CD4-positive, alpha-beta T cell treated with Interleukin-21 for 1 hour (primary cell): ENCODE measurements at places on chromosomes 12 and 14.
A peak's percentile ranks its signal among the peaks of the same experiment; 100 is the strongest.

DNA sequence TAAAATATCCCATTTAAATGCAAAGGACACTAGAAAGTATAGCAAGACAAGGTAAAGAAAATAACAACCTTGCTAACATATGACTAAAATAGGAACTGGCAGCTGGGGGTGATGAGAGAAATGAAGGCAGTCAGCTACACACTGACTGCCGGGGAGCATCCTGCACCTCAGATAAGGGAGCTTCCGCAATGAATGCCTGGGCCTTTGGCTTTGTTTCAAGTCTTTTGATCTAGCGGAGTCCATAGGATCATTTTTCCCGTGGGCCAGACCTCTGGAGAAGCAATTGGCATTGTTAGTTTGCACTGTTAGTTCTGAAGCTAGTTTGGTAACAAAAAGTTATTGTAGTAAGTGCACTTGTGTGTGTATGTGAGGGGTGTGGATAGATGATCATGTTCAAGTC, 639.9 kb downstream of the DIO2 start:
- DNase-seq: no peak

DNA sequence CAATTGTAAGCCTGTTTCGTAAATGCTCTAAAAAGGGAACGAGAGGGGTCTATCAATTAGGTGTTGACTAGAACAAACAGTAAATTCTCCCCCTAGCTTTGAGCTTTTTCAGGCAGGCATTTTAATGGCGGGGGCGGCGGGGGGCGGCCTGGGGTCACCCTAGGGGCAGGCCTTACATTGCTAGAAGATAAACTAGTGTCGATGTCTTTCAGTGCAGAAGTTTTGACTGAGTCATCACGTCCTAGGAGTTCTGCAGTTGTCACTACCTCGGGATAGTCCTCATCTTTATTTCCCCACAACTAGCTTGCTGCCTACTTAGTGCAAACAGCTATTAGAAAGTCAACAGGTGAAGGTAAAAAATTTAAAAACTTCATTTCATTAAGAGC, 1.6 kb downstream of the ATP6V1D start:
- DNase-seq: no peak

GRCh38 chr12:121144416-121144914, 11.8 kb downstream of the P2RX7 start:
- DNase-seq: no peak

DNA sequence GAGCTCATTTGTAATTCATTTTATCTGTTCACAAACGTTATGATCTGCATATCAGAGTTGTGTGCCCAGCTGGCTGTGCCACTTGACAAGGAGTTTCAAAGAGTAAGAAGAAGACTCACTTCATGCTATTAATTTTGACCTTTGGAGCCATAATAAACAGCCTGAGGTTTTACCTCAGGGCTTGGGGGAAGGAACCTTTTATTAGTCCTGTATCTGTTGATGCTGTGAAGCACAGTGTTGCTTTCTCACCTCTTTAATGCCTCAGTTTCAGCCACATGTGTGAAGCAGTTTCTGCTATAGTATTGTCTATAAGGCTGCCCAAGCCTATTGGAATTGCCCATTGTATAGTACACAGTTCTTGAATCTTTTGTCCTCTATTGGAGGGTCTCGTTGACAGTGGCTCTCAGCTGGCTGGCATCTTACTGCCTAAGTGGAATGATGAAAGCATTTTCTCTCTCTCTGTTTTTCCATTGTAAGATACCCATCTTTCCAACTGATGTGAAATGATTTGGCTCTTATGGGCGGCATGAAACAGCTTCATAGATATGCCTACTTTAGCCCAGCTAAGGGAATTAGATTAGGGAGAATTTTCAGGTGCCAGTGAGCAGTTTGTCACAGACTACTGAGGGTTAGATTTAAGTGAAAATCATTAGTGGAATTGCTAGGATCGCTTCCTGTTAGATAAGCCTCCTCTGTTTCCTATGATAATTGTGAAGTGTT, 34.7 kb downstream of the GPATCH2L start:
- no peak for DNase-seq

DNA sequence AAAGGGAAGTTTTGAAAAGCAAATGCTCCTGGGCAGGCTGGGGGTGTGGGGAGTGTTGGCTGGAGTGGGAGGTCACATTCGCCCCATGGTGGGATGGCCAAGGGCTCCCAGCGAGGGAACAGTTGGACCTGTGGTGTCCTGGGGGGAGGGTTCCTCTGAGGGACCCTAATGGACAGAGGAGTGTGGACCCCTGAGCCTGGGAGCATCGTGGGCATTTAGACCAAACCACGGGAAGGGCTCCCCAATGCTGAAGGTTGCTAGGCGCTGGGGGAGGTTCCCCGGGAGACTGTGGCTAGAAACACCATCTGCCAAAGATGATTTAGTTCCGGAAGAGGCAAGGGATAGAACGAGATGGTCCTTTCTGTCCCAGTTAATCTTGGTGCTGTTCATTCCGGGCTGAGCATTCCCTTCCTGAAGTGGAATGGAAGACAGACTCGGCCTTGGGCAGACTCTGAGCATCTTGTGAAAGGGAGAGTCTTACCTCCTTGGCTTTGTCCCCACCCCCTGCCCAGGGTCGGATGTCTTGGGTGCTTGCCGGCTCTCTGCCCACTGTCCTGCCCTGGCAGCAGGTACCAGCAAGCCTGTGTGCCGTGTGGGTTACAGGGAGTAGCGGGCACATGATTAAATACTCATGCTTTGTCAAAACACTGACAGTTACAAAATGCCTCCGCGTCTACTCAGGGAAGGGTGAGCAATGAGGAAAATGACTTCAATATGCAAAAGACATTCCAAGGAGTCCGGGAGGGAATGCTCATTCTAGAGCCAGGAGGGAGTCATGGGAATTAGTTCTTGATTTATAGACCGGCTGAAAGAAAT, 215.9 kb downstream of the CACNA1C start:
- no peak for DNase-seq

GRCh38 chr14:105420974-105421674, 1.5 kb downstream of the MTA1 start:
- DNase-seq: no peak

- DNase-seq: no peak
Observed at GRCh38 chr14:34643361-34643760, 13.4 kb upstream of the SNX6 start.

DNA sequence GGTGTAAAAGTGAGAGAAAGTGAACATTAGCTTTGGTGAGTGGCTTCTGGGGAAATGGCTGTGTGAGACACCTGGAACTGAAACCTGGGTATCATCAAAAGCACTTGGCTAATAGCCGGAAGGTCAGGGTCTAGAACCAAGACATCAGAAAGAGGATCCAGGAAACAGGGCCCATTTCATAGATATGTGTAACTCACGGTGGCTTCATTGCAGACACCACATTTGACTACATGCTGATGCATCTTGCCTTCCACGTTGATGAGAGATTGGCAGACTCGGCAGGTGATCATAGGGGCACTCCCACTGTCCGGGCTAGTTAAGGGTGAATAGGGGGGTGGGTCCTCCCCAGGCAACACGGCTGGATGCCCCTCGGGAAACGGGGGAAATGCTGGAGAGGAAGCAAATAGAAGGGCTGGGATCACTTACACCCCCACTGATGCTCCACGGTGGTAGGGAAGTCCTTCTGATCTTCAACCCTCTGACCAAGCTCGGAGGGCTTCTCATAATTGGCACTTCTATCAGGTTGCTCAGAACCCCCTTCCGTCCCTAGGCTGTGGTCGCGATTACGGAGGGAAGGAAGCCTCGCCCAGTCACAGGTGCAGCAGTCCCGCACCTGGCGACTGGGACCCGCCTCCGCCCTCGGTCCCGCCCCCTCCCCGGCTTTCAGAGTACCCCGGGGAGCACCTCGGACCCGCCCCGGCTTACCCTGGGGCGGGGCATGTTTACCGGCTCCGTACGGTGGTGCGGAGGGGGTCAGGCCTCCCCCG, 593 bp downstream of the PIP4P1 start:
- peak; percentile 80 for DNase-seq

GRCh38 chr12:40105265-40105514, 691 bp downstream of the SLC2A13 start:
- DNase-seq: no peak

GRCh38 chr12:64997858-64998257, 123.2 kb downstream of the WIF1 start:
- DNase-seq: no peak

- DNase-seq: no peak
Observed at GRCh38 chr14:74670726-74671411, 42.0 kb downstream of the AREL1 start.

DNA sequence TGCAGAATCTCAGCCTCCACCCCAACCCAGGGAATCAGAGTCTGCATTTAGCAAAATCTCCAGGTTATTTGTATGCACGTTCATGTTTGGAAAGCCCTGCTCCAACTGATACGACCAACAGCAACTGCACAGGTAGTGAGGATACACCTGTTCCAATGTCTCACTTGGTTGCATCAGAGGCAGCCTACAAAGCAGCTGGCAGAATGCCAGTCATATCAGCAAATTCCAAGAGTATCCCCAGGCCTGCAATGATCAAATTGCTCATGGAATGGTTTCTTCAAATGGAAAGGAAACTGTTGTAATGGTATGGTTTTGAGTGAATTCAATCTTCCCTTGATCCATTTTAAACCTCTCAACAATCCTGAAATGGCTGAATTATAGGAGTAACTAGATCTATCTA, 75.4 kb downstream of the GRIP1 start:
- no peak for DNase-seq

- no peak for DNase-seq
Observed at GRCh38 chr14:73238941-73239340, 1.6 kb downstream of the PAPLN start.

- no peak for DNase-seq
Observed at GRCh38 chr14:65277580-65278270, 134.8 kb upstream of the FUT8 start.

DNA sequence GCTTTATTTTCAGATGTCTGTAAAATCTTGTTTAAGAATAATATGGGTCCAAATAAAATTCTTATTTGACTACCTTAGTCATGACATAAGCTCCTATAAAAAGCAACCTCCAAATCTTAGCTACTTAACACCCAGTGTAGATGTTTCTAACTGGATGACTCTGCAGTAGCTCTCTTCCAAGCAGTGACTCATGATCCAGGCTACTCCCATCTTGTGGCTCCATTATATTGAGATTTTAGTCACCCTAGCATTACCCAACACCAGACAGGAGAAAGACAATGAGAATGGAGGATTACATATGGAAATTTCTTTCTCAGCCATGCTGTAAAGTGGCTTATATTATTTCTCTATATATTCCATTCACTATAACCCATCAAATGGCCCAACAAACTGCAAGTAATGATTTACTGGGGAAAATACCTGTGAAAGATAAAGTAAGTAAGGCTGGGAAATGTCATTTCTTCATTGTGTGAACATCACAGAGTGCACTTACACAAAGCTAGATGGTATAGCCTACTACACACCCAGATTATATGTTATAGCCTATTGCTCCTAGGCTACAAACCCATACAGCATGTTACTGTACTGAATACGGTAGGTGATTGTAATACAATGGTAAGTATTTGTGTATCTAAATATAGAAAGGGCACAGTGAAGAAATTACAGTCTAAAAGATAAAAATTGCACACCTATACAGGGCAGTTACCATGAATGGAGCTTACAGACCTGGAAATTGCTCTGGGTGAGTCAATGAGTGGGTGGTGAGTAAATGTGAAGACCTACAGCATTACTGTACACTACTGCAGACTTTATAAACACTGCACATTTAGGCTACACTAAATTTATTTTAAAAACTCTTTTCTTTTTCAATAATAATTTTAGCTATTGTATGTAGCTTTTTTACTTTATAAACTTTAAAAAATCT, 163.2 kb downstream of the DYRK2 start:
- DNase-seq: no peak

DNA sequence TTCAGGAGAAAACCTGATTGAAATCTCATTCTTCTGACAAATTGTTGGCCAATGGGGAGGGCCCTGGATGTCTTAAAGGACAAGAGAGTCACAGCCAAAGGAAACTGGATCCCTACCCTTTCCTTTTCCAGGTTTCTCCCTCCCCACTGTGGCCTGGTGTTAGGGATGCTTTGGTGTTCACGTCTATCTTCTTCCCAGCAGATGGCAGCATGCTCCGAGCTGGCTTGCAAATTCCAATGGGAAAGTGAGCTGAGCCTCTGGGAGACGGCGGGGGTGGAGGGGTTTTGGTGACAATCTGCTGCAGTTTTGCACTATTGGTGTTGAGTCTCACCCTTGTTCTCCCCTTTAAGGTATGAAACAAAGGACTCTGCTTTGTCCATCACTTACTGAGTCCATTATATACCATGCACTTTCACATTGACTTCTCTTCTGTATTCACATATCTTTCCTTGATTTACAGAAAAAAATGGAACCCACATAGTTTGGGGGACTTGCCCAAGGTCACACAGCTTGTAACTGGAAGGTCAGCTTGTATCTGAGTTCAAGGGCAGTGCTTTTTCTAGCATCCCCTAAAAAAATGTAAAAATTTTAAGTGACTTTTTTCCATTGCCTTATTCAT, 39.3 kb downstream of the CCDC177 start:
- DNase-seq: no peak

GRCh38 chr14:55336162-55336561, 64.9 kb downstream of the FBXO34 start:
- peak; percentile 48 for DNase-seq

GRCh38 chr12:27164330-27165040, 79.6 kb upstream of the STK38L start:
- DNase-seq: no peak

DNA sequence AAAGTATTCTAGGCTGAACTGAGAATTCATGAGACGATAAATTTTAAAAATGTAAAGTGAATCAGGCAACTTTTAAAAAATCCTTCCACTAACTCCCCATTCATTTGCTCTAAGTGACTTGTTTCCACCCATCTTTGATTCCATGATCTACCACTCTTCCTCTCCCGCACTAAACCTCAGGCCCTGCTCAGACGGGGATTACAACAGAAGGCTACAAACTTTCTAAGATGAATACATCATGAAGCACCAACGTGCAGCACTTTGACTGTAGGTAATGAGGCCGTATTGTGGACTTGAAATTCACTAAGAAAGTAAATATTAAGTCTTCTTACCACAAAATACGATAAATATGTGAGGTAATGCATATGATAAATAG, 30.0 kb downstream of the TMEM132D start:
- DNase-seq: no peak

DNA sequence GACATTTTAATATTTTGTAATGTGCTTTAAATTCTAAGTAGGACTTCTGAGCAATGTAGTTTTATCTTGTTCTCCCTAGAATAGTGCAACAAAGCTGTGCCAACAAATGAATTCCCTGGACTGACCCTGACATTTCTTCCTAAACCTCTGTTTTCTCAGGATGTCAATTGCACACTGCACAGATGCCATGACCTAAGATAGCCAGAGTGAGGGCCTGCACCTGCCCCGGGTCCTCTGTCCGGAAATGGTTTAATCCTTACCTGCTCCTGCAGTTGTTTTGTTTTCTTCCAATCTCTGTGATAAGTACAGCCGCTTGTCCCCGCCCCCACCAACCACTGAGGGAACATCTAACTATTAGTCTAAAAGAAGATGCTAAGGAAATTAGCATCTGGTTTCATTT, 831.5 kb downstream of the GALC start:
- DNase-seq: no peak
